ENCODE measurements at places on chromosomes 3 and 15.

DNA sequence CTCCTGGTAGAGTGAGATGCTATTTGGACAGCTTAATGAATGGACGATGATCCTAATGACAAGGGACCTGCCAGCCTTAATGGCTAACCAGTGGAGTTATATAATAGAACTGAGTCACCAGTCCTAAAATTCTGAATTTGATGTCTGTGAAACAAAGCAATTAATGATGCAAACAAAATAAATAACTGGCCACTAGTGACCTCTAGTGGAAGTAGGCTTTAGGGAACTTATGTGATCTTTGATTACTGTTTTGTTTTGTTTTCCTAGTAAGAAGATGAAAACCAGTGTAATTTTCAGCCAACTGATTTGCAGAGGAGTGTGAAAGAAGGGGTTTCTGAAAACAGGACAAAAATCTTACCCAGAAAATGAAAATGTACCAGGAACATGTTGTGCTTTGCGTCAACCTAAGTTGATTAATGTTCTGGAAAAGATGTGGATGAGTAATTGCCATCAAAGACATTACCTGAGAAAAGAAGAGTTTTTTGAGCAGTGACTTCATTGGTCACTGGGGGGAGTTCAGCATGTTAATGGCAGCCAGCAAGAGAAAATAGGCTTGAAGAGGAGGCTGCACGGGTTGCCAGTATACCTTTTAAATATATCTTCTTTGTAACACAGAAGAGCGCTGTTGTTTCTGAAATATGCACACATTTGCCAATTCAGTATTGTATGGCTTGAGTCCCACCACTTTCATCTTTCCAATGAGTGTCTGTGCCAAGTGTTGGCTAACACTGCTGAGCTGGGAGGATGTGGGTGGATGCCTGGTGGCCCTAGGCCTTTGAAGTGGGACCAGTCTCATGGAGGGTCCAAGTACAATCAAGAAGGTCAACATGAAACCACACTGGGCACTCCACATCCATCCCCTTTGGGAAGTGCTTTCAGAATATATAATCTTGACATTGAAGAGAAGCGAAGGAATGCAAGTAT lies 9.3 kb downstream of the VEPH1 start:
- no peak for DNase-seq

DNA sequence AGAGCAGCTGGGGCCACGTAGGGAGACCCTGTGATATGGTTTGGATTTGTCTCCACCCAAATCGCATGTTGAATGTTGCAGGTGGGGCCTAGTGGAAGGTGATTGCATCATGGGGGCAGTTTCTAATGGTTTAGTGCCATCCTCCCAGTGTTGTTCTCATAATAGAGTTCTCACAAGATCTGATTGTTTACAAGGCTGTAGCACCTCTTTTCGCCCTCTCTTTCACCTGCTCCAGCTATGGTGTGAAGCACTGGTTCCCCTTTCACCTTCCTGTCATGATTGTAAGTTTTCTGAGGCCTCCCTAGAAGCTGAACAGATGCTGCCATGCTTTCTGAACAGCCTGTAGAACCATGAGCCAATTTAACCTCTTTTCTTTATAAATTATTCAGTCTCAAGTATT lies 198.9 kb upstream of the CBLB start:
- no peak for DNase-seq

- DNase-seq, result no peak
Measured at GRCh38 chr15:38861108-38861507, 296.5 kb upstream of the RASGRP1 start.

DNA sequence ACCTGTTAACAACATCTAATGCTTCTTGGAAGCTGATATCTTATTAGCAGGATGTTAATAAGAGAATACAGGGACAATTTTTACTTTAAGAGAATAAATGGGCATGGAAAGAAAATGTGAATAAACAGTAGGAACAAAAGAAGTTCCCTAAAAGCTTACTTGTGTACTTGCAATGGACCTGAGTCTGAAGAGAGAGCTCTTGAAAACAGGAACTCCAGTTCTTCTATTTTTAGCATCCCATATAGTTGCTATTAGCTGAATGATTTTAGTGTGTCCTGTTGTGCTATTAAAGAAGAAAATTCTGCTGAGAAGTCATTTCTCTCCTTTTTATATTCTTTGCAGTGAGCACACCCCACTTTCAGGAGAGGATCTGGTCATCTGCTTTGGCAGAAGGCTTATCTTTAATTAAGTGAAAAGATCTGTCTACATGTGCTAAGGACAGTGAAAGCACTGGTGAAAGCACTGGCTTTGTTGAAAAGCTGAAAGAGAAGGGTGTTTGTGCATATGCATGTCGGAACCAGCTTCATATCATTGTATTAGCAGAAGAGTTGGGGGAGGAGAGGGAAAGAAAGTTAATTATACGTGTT lies 1.4 kb upstream of the ST3GAL6 start:
- no peak for DNase-seq

- DNase-seq, result no peak
Measured at GRCh38 chr15:91861223-91861622, 7.7 kb downstream of the SLCO3A1 start.

DNA sequence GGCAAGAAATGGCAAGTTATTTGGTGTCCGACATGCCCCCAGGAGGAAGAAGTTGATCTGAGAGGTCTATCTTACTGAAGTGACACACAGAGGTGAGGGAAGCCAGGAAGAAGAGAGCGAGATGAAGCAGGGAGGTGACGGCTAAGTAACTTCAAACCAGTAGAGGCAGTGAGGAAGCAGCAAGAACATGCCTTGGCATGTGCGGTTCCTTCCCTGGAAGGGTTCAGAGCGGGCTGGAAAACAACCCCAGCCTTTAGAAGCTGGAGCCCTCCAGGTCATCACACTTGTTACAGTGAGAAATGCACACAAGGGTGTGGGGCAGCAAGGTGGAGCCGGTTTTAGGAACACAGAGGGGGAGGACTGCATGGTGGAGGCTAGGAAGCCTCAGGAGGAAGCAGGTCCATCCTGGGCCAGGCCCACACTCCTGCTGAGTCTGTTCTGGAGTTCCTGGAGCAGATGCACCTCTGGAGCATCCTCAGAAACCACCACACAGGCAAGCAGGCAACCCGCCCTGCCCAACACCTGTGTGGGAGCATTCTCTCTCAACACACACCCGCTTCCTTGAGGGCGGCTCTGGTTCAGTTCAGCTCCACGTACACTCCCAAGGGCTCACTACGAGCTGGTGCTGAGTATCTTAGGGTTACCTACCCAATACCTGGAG lies 47.1 kb downstream of the POC1A start:
- no peak for DNase-seq

DNA sequence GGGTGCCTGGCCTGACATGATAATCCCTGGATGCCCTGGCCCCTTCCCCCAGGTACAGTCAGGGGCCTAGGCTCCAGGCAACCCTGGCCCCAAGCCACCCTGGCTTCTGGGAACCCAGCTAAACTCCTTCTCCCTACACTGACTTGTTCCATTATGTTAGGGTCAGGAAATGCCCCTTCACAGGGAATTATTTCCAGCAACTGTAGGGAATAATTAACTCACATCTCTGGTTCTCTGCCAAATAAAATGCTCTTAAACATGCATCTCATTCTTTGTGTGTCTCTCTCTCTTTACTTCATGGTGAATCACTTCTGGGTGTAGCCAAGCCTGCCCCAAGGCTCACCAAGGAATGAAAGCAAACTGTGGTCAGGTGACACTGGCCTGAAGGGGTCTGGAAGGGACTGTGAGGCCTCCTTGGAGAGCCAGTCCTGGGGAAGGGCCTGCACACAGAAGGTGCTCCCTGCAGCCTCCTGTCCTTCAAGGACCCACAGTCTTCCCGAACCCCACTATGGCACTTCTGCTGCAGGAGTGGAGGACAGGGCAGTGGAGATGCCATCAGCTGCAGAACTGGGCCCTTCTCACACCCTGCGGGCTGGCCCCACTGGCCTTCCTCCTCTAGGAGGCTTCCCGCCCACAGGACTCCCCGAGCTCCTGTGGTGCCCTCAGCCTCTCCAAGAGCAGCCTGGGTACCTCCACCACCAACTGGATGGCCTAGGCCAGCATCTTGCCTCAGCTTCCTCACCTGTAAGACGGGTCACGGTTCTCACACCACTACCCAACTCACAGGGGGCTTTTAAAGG lies 17.6 kb downstream of the TKT start:
- DNase-seq, result no peak

- no peak for DNase-seq
Measured at GRCh38 chr3:183217548-183218332, 35.3 kb upstream of the B3GNT5 start.

DNA sequence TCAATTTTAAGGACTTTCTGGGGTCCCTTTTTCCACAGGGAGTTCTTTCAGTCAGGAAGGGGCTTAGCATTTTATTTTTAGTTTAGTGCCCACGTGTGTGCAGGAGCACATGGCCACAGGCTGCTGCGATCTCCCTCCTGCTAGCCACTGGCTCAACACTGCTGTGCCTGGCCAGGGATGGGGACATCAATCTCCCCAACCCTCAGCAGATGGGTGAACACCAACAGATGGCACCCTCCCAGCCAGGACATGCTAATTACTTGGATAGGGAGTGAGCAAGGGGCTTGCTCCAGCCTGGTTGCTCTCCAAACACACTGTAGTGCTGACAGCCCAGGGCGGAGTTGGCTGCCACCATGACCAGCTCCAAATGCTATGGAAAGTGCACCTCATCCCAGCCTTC lies 7.4 kb upstream of the RIOX2 start:
- DNase-seq, result no peak
